ENCODE measurements at places on chromosomes 1 and 21.
A peak's percentile ranks its signal among the peaks of the same experiment; 100 is the strongest.

- no peak for DNase-seq
Measured at GRCh38 chr1:116373431-116374352, 648 bp downstream of the ATP1A1 start.

- no peak for DNase-seq
Measured at GRCh38 chr1:106910798-106911197, 145.7 kb upstream of the PRMT6 start.

DNA sequence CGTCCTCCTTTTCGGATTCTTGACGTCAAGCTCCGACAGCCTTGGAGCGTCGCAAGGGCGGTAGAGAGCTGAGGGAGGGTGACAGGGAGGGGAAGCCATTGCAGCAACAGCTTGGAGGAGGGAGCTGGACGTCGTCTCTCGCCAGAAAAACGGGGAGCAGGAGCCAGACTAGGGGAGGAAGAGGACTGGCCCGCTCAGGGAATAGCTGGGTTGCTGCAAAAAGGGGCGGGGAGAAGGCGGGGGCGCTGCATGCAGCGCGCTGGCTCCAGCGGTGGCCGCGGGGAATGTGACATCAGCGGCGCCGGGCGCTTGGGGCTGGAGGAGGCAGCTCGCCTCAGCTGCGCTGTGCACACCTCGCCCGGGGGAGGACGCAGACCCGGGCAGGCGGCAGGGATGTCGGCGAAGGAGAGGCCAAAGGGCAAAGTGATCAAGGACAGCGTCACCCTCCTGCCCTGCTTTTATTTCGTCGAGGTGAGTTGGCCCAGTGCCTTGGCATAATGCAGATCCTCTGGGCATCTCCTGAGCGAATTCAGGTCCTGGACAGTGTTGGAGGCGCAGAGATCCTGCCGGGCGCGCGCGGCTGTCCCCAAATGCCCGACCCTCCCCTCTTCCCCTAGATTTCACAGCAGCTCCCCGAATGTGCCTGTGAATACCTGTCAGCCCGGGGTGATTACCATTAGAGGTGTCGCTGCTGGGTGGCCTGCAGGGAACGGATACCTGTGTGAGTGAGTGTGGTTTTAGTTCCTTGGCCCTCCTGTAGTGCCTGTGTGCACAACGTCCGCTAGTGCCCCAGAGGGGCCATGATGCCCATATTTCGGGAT is at the start of gene PLPPR4:
PLPPR4 (plus strand) TSS at position 292 of the 821 bp plus-strand sequence; CDS start at position 394, 102 bp downstream.
- DNase-seq: peak; percentile 63

DNA sequence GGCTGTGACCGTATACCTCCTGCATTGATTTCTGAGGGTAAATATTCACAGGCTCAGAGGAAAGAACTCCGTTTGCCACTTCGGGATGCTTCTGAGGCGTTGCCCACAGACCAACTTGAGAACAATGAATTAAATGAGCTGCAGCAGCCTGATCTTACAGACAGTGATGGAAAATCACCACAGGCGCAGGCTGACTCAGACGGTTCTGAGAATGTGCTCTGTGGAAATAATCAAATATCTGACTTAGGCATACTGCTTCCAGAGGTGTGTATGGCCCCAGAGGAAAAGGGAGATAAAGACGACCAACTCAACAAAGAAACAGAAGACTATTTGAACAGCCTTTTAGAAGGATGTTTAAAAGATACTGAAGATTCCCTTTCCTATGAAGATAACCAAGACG is 76.7 kb upstream of the SCCPDH start:
- no peak for DNase-seq

- DNase-seq: no peak
Measured at GRCh38 chr1:230005040-230005439, 62.0 kb upstream of the GALNT2 start.

GRCh38 chr1:118184739-118185083 is 317 bp downstream of the SPAG17 start:
- no peak for DNase-seq

DNA sequence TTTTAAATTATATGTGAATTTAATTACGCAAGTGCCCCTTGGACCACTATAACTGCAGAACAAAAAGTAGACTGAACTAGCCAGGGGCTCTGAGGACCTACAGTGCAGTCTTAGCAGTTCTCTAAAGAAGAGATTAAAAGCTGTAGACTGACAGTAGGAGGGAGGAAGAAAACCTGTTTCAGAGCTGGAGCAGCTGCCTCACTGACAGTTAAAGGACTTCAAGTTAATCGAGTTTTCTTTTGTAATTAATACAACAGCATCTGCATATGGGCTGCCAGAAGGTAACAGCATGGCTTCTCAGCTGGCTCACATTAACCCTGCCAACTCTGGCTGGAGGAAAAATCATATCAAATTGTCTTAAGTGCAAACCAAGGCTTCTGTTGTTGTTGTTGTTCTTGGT is 19.9 kb downstream of the DSTYK start:
- no peak for DNase-seq

- no peak for DNase-seq
Measured at GRCh38 chr1:82034812-82035211, 234.1 kb downstream of the ADGRL2 start.

DNA sequence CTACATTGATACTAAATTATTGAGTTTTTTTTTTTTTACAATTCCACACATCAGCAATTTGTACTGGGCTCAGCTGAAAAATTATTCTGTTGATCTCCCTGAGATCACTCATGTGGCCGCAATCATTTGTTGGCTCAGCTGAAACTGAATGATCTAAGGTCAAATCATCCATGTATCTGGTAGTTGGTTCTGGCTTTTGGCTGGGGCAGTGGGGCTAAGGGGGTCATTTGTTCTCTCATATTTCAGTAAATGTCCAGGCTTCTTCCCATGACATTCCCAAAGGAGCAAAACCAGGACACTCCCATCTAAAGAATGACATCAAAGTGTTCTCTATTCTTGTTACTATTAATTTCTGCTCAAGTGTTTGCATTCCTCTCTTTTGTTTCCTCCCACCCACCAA is 806.7 kb upstream of the ADGRL2 start:
- no peak for DNase-seq

GRCh38 chr1:38585460-38585859 is 274.1 kb downstream of the RRAGC start:
- no peak for DNase-seq
